Urothelium cell line (cell line): ENCODE measurements at places on chromosomes 6 and 20.

- no peak for DNase-seq
Observed at GRCh38 chr20:58449681-58450221, 60.7 kb downstream of the VAPB start.

DNA sequence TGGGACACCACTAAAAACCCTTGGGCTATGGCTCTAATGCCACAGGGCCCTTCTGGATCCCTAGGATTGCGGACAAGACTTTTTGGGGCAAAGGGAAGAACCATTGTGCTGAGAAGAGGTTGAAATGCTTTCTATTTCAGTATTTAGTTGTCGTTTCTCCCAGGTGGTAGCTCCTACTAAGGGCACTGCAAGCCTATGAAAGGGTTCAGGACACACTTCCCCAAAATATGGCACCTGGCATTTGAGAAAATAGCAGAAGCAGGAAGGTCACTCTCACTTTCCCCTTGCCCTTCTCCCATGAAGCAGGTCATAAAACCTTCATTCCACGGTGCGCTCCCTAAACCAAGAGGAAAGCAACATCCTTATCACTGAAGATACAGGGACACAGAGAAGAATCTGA is 125.4 kb upstream of the GPR6 start:
- DNase-seq: no peak

DNA sequence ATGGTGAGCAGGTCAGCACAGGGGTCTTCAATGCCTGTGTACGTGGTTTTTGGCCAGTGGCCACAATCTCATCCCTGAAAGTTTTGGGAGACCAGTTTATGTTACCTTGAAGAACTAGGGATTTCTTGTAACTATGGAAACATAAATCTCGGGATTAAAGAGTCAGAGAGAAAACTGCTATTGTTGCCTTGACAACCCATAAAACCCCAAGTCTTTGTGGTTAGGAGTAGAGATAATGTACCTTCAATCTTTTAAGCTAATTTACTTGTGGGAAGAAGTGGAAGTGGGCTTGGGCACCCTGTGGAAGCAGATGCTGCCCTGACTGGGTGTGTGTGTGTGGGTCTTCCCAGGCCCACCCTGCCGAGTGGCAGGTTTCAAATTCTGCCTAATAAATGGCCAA is 46.1 kb upstream of the ZNF831 start:
- no peak for DNase-seq

DNA sequence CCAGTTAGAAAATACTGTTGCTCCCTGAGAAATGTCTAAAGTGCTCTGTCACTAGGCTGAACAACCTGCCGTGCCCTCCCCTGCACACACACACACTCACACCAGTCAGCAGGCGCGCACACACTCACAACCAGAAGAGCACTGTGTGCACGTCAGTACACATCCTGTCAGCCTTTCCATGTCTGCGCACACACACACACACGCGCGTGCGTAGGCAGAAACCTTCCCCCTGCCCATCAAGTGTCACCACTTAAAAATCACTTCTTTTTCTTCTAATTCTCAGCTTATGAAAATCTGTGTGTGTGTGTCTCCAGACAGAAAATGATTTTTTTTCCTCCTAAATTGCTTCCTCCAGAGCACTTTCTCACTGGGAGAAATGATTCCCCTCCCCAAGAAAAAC is 100.3 kb downstream of the EDN3 start:
- no peak for DNase-seq

- DNase-seq: no peak
Observed at GRCh38 chr6:43804550-43805223, 34.7 kb downstream of the VEGFA start.

DNA sequence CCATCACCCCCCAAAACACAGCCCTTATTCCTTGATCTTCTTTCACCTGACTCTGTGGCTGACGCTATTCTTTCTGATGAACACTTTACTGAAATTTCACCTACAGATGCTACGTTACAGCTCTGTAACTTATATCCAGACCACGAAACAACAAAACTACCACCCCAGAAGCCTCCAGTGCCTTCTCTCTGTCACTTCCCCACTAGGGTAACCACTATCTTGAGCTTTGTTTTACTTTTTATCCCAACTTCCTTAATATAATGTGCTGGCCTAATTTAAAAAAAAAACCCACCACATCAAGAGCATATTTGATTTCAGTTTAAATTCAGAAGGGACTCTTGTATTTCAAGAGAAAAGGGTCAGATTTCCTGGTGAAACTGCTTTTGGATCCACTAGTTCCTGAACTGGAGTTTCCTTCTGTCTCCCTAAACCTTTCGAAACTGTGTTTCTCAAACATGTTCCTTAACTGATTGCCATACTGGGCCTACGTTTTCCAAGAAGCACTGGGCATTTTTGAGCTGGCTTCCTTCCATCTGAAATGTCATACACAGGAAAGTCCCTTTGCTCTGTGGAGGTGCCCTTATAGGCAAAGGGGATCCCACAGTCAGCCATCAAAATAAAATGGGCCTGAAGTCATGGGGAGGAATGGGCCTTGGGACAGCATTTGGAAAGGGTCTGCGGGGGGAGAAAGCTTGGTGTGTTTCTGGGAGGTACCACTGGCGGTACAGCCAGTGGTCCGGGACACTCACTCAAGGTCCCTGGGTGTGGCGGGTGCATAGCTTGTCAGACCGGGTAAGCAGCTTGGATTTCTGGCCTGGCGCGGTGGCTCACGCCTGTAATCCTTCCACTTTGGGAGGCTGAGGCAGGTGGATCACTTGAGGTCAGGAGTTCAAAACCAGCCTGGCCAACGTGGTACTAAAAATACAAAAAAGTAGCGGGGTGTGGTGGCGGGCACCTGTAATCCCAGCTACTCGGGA is 25.8 kb upstream of the RTF2 start:
- no peak for DNase-seq
